ENCODE measurements at places on chromosomes 12 and 14. TPM values are rescaled to one million over a fixed set of nuclear protein-coding genes. Genes with fewer than 3 reads are reported as not detected.

TSPAN8 gene
- not detected for total RNA-seq

GLT8D2 gene
- 15.4 TPM for total RNA-seq

SLC38A4 gene
- 0.27 TPM for total RNA-seq

NUP37 gene
- total RNA-seq, result 32.2 TPM

PLXNC1 gene
- total RNA-seq, result under 0.01 TPM

SLC10A1 gene
- total RNA-seq, result not detected

GZMB gene
- total RNA-seq, result not detected

P2RX2 gene
- total RNA-seq, result not detected

EGLN3 gene
- 1.8 TPM for total RNA-seq

SLCO1C1 gene
- not detected for total RNA-seq

RIPK3 gene
- 8.0 TPM for total RNA-seq

PTGER2 gene
- total RNA-seq, result 1.2 TPM

KRT8 gene
- total RNA-seq, result 107 TPM

CLEC2D gene
- total RNA-seq, result 0.19 TPM

SYT10 gene
- total RNA-seq, result not detected

SERPINA12 gene
- total RNA-seq, result not detected

MAP1LC3B2 gene
- 0.70 TPM for total RNA-seq

SIX4 gene
- 9.5 TPM for total RNA-seq

KRT79 gene
- not detected for total RNA-seq

INSM2 gene
- not detected for total RNA-seq

ARPC3 gene
- total RNA-seq, result 1,114 TPM

FAM181A gene
- total RNA-seq, result 0.80 TPM

POTEG gene
- total RNA-seq, result not detected

TAS2R42 gene
- total RNA-seq, result not detected

ZNF891 gene
- total RNA-seq, result 0.11 TPM

GALNT8 gene
- 0.23 TPM for total RNA-seq

B4GALNT1 gene
- total RNA-seq, result 1.2 TPM

FOXN4 gene
- total RNA-seq, result not detected

ASPG gene
- total RNA-seq, result not detected

KRT85 gene
- not detected for total RNA-seq

PDZRN4 gene
- not detected for total RNA-seq

WBP11 gene
- 11.3 TPM for total RNA-seq

APOF gene
- not detected for total RNA-seq

FAM186B gene
- total RNA-seq, result 0.15 TPM

ACACB gene
- 0.55 TPM for total RNA-seq

BHLHE41 gene
- 0.19 TPM for total RNA-seq

NINJ2 gene
- total RNA-seq, result not detected

CS gene
- 130 TPM for total RNA-seq

HOXC10 gene
- 11.4 TPM for total RNA-seq

SPATS2 gene
- total RNA-seq, result 24.4 TPM

RTL1 gene
- total RNA-seq, result not detected

SMARCD1 gene
- total RNA-seq, result 97.3 TPM

NANOG gene
- not detected for total RNA-seq

RNASE7 gene
- total RNA-seq, result 5.5 TPM

LUM gene
- 7.5 TPM for total RNA-seq

TMX1 gene
- 45.6 TPM for total RNA-seq

BBOF1 gene
- total RNA-seq, result 0.47 TPM

PIP4K2C gene
- total RNA-seq, result 73.4 TPM

NAV3 gene
- total RNA-seq, result 28.6 TPM

BMAL2 gene
- total RNA-seq, result 75.8 TPM

TGFB3 gene
- 0.53 TPM for total RNA-seq

PLBD1 gene
- under 0.01 TPM for total RNA-seq

CRIP2 gene
- total RNA-seq, result 141 TPM

OR4E2 gene
- total RNA-seq, result not detected

CATSPERB gene
- not detected for total RNA-seq

ANO2 gene
- total RNA-seq, result not detected

SMAGP gene
- total RNA-seq, result 21.9 TPM

CCDC196 gene
- total RNA-seq, result not detected

FLVCR2 gene
- not detected for total RNA-seq
